Tibial artery (tissue), 4 donors: ENCODE measurements at places on chromosomes 13 and 19.

DNA sequence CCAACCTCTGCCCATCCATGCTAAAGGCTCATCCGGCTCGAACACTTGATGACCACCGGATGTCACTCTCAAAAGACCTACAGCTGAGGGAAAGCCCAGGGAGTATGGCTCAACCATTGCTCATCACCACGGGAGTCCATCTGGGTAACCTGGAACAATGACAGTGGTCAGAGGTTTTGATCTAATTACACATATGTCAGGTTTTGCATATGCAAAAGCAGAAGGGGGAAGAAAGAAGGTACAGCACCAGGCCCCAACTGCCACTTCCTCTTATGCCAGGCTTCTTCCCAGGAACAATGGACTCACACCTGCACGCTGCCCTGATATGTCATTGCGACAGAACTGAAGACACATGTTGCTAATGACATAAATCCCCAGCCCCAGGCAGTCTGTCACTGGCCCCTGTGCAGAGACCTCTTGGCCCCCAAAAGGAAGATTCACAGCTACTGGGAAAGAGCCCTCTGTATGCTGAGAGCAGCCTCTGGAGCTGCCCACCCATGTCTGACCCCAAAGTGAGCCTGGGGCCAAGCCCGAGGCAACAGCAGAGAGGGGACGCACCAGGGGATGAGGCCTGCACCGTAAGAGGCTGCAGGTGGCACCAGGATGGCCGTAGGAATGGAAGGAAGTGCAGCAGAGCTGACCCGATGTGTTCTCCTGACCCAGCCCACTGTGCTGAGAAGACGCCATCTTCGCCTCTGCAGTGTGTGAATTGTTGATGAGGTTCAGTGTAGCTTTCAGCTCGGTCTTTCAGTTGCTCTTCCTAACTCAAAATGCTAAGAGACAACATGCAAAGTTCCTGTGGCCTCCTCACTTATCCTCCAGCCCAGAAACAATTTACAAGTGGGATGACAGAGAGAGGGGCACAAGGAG, 26.3 kb downstream of the EPS15L1 start:
- DNase-seq = no peak

- no peak for DNase-seq
Measured at GRCh38 chr19:42149447-42150202, 17.4 kb upstream of the POU2F2 start.

- no peak for DNase-seq
Measured at GRCh38 chr13:23552661-23553060, 17.6 kb upstream of the TNFRSF19 start.

GRCh38 chr19:1698636-1699035, 46.2 kb upstream of the TCF3 start:
- DNase-seq = no peak

DNA sequence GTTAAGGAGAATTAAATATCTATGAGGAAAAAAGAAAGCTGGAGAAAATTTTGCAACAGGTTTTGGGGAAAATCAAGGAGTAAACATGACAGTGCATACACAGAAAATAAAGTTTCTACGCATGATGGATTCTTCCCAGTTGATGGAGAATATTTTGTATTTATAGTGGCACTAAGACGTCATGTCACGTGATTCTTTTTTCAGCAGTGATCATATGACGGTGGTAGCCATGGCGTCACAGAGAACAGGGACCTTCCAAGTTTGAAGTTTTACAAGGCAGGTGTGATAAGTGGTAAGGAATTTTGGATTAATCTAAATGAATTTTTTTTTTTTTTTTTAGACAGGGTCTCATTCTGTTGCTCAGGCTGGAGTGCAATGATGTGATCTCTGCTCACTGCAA, 8.5 kb downstream of the MBD3L1 start:
- DNase-seq = no peak

GRCh38 chr13:23743278-23744076, 145.7 kb downstream of the MIPEP start:
- no peak for DNase-seq

DNA sequence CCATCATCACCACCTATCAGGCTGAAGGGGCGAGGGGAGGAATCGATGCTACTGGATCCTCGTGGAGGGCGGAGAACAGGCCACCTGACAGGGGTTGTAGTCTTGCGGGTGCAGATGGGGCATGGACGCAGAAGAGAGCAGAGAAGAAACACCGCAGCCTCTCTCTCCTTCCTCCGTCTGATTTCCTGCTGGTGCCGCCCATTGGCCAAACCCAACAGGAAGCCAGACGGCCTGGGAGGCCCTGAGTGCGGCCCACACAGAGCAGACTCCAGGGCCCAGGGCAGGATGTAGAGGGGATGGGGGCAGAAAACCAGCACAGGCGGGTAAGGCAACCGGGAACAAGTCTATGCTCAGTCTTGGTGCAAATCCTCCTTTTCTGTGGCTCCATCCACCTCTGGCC, 15.4 kb downstream of the CEBPA start:
- no peak for DNase-seq

GRCh38 chr19:55068950-55069864, 6.3 kb upstream of the RDH13 start:
- DNase-seq = no peak

GRCh38 chr19:48169578-48169938, 586 bp downstream of the LIG1 start:
- DNase-seq = peak; percentile 45

GRCh38 chr13:26756961-26757360, 3.6 kb downstream of the GPR12 start:
- DNase-seq = no peak

DNA sequence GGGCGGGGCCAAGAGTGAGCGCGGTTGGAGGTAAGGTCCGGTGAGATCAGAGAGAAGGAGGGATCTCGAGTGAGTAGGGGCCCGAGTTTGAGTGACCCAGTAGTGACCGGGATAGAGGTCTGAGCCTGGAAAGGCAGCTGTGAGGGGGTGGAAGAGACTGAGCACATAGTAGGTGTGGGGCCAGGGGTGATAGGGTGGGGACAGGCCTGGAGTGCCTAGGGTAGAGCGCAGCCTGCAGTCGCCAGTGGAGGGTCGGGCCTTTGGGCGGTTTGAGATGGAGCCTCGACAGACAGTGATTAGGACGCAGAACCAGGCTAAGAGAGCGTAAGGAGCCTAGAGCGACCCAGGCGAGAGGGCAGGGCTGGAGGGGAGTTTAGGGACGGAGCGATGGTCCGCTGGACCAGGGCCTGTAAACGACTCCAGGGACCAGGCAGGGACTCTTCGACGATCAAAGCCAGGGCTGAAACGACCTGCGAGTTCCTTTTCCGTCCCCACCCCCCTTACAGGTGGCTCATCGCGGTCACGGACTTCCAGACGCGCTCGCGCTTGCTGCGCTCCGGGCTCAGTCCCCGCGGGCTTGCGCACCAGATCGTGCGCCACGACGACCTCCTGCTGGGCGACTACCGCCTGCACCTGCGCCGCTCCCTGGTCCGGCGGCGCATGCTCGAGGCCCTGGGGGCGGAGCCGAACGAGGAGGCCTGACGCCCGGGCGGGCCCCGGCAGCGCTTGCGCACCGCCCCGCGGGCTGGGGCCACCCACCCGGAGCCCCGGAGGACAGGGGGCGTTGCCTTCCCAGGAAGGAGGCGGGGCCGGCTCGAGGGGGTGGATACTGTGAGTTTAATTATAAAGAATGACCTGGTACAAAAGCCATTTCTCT, 9.4 kb downstream of the C19orf81 start:
- no peak for DNase-seq

DNA sequence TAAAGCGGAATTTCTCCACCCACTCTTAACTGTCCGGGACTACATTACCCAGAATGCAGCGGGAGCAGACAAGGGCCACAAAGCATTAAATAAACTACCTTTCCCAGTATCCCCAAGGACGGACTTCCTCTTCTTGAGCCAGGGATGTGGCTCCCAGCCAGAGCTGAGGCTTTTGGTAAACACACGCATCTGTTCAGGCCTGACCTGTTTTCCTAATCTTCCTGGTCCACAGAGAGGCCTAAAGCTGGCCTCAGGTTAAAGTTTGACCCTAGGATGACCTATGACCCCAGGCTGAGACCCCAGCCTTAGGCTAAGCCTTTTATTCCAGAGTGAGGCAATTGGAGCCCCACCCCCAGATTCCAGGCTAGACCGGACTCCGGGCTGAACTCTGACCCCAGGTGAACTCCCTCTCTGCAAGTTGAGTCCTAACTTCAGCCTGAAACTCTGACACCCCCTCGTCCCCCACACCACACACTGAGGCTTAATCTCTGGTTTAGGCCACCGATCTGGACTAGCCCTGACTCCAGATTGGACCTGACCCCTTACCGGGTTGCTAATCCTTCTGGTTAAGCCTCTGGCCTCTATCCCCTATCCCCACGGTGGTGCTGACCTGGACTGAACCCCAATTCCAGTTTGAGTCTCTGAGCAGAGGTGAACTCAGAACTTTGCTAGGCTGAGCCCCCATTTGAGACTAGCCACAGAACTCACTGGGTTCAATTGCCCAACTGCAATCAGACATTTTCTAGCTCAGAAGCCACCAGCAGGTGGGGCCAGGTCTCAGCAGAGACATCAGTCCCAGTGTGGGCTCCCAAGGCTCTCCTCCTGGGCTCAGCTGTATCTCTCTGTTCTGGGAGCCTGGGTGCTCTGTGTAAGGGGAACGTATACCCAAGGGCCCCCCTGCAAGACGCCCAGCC, 750 bp upstream of the GPR108 start:
- peak; percentile 99 for DNase-seq

DNA sequence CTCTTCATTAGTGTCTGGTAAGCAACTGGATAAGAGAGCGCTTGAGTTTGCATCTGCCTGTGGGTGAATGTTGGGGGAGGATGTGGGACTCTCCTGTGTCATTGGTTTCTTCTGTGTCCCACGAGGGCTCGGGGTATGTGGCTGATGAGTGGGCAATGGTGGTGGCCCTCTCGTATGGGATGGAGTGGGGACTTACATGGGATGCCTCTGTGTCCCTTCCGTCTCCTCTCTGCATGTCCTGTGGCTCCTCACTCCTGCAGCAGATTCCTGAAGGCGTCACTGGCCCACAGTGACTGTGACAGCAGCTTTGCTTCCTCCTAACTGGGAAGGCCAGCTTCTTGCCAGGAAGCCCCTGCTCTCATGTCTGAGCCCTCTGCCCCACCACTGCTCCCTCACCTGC, 2.6 kb upstream of the LRP3 start:
- DNase-seq = peak; percentile 25

DNA sequence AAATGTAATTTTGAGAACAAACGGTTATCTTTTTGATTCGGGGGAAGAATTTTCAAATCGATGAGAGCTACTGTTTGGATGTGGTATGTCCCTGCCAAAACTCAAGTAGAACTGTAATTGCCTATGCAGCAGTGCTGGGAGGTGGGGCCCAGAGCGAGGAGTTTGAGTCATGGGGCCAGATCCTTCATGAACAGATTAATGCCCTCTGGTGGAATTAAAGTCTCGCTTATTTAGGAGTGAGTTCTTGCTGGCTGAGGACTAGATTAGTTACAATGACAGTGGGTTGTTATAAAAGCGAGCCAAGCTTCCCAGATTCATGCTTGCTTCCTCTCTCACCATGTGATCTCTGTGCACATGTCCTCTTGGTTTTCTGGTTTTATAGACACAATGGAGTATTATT, 11.8 kb upstream of the PRR20A start:
- DNase-seq = no peak

DNA sequence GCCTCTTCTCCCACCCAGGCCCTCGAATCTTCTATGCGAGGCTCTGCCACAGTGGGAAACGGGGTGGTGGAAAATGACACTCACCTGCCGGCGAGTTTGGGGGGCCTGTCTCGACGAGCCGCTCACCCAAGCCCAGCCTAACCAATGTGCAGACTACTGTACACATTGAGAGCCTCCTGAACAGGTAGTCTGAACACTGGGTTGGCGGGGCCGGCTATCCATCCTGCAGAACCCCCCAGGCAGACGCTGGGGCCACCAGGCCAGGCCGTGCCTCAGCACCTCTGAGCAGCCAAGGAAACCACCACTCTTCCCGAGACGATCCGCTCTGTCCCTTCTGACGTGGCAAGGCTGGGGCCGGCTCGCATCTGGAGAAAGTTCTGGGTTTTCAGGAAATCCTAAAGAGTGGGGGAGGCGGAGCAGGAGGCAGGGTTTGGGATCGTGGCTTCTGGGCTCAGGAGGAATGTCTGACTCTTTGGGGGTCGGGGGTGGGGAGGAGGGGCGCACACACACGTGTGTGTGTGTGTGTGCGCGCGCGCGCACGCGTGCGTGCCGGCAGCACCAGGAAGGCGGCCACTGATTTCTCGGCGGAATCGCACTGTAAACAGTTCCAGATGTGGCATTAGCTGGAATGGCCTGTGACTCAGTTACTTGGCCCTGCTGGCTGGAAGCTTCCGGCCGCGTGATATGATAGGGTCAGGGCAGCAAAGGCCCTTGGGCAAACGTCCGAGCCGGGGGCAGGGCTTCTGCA, 18.5 kb downstream of the TMED1 start:
- peak; percentile 89 for DNase-seq

DNA sequence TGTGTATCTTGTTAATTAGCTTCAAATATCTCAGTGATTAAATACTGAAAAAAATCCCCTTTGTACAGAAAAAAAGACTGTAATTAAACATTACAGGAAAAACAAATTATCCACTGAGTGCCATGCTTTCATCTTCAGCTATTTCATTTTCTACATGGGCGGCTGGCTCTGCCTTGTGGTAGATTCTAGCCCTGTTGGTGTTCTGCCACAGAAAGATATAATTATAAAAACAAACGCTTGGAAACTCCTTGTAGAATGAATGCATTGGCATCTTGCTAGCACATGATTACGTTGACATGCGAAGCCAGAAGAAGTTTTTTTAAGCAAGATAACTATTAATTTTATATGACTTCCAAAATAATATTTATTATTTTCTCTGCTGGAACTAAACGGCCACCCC, 496.8 kb downstream of the MYO16 start:
- DNase-seq = no peak
